ENCODE measurements at places on chromosomes 16 and 17.

GRCh38 chr17:63826468-63827001 is 696 bp upstream of the PSMC5 start:
- DNase-seq: no peak

DNA sequence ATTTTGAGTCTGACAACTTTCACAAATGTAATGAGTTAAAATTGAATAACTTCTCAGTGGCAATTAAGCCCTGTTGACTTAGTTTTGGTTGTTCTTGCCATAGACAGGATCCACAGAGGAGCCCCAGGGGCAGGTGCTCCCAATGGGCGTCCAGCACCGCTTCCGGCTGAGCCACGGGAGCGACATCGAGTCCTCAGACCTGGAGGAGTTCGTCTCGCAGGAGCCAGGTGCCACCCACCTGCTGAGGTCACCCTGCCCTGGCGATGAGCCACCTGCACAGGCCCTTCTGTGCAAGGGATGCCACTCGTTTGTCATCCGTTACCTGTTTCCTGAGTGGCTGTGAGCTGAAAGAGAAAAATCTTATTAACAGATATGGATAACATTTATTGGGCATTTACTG is 10.7 kb downstream of the CCDC40 start:
- DNase-seq: no peak

DNA sequence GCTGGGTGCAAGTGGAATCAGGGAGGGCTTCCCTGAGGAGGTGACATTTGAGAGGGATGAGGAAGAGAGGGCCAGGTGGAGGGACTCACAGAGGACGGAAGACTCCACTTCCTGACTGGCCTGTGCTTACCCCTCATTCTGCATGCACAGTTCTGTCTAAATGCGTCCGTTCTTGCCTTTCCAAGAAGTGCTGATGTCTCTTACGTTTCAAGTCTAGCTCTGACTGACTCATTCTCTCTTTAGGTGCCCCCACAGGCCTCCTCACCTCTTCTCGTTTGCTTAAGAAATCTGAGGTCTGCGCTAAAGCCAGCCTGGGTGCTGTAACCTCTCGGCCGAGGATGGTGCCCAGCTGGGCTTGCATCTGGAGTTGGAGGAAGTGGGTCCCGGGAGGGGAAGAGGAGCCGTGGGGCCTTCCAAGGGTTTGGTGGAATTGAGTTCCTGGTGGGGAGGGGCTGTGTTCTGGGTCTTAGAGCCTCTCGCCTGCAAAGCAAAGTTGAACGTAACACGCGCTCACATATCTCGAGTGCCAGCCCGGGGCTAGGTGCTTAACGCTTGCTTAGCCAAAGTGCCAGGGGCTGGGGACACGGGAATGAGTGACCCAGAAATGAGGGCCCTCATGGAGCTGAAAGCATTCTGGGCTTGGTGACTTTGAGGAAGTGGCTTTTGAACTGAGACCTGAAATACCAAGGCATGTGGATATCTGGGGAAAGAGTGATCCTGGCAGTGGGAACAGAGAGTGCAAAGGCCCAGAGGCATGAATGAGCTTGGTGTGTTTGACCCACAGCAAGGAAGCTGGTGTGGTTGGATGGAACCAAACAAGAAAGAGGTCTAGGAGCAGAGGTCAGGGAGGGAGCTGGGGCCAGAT is 4.8 kb downstream of the IL4R start:
- DNase-seq: no peak

DNA sequence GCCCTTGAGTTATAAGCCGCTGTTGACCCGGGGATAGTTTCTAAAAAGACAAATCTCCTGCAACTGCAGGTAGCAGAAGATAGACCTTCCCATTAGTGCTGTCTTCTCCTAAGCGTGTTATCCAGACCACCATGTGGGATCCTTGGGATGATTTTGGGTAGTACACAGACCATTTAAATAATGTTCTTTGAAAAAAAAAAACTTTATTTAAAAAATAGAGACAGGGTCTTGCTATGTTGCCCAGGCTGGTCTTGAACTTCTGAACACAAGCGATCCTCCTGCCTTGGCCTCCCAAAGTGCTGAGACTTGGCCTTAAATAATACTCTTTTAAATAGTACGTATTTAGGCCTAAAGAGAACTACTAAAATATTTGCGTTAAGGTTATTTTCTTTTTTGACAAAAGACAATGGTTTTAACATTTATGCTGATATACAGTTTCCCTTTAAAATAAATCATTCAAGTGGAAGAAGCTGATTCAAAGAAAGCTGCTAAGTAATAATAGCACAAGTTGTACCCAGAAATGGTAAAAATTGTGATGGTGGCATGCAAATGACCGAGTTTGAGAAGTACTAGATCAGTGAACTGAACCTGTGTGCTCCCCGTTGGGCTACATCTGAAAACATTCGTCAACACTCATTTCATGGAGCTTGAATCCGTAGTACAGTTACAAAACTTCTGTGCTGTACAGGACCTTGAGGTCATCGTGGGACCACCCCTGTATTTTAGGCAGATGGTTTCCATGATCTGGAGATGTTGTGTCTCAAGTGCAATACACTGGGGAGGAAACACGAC is 24.0 kb downstream of the SMARCE1 start:
- DNase-seq: no peak

- no peak for DNase-seq
These were observed 36.5 kb downstream of the CPNE2 start for GRCh38 chr16:57128771-57129389.

DNA sequence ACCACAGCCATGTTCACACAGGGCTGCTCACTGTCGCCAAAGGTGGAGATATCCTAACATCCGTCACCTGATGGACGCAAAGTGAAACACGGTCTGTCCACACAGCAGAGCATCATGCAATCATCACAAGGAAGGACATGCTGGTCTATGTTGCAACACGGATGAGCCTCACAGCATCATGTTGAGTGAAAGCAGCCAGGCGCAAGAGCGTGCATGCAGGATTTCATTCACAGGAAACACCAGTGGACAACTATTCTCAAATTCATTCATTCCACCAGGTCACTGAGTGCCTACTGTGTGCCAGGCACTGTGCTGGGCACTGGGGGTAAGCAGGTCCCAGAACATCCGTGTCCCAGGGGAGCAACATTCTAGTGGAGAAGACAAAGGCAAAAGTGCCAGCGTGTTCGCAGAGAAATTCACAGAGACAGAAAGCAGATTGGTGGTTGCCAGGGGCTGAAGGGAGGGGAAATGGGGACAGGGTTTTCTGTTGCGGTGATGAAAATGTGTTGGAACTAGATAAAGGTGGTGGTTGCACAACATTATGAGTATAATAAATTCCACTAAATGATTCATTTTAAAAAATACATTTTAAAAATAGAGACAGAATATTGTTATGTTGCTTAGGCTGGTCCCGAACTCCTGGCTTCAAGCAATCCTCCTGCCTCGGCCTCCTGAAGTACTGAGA is 22.7 kb upstream of the KCNJ12 start:
- DNase-seq: no peak

DNA sequence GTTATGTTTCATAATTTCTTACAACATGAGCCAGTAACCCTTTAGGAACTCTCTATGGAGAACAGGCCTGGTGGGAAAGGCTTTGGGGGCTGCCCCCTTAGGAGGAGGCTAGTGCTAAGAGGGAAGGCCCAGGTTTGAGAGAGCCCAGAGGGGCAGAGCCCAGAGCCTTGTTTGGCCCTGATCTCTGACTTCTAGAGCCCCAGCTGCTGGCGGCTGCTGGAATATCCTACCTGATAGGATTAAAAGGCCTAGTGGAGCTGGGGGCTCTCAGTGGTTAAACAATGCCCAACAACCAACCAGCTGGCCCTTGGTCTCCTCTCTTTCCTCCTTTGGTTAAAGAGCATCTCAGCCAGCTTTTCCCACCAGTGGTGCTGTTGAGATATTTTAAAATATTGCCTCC is 54.1 kb downstream of the IGF2BP1 start:
- no peak for DNase-seq

DNA sequence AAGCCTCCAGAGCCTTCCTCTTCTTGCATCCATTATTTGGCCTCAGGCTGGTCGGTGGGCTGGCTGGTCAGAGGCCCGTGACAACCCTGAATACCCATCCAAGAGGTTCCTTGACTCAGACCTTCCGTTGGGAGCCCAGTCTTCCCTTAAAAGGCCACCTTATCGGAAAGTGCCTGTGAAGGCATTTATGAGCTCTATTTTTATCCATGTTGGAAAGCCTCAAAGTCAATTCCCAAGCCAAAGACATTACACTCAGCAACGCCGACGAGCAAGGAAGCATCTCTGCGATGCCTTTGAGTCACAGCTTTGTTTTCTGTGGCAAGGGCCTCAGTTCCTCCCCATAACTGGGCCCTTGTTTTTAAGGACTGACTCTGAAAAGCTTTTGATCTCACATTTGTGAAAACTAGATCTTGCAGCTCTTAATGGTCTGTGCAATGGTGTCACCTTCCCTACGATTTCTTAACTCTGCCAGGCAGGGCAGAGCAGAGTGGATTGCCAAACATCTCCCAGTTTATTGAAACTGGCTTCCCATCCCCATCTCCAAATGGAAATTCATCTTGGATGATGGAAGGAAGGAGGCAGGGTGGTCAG is 13.3 kb upstream of the SPOP start:
- no peak for DNase-seq

- DNase-seq: no peak
These were observed 59.4 kb downstream of the EFCAB5 start for GRCh38 chr17:30000755-30001257.

GRCh38 chr17:66840061-66840460 is 5.1 kb downstream of the CACNG5 start:
- no peak for DNase-seq

GRCh38 chr16:52721331-52721730 is 174.4 kb upstream of the TOX3 start:
- no peak for DNase-seq

DNA sequence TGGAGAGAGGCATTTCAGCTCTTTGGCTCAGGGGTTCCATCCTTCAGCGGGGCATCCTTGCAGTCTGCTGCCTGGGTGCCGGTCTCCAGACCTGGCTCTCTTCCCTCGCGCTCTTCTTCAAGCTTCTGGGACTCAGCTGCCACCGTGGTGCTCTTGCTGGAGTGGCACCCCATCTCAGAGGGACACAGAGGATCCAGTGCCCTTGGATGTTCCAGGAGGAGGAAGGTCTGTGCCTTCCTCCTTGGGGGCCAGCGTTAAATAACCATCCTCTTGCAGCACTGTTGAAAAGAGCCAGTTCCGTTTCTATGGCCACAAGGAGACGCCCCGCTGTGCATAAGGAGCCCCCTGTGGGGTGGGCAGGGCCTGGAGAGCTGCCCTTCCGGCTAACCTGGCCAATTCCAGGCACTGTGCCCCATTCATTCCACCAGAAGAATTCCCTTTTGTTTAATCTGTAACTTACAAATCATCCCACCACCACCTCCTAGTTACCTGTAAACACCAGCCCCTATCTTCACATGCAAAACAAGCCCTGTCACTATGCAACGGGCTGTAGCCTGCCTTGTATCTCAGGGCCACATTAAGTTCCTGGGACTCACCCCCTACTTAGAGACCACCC is 8.6 kb downstream of the CHD9NB start:
- DNase-seq: no peak

DNA sequence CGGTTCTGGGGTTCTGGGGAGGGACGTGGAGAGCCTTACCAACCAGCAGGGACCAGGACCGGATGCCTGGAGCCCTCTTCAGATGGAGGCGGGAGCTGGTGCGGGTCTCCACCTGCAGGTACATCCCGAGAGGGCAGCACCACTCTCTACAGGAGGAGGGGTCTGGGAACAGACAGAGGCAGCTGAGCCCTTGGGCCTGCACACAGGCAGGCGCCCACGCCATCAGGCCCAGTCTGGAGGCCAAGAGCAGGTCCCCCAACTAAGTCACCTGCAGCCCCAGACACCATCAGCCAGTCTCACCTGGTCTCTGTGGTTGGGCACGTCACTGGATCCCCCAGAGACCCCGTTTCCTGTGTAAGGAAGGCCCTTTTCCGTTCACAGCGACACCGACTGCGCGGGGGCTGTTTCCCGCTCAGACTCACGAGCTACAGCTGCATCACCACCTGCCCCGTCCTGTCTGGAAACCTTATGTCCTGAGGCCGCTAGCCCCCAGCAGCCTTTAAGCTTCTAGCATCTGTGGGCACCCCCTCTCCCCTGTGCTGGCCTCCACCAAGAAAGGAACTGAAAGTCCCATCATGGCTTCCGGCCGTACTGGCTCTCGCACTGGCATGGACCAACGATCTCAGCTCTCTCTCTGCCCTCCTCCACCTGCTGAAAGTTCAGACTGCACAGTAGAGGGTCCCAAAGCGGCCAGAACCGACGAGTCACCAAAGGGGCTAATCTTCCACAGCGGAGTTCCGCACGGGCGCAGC is 1.2 kb downstream of the CYBC1 start:
- DNase-seq: no peak
